ENCODE measurements at places on chromosomes 16 and 17.

DNA sequence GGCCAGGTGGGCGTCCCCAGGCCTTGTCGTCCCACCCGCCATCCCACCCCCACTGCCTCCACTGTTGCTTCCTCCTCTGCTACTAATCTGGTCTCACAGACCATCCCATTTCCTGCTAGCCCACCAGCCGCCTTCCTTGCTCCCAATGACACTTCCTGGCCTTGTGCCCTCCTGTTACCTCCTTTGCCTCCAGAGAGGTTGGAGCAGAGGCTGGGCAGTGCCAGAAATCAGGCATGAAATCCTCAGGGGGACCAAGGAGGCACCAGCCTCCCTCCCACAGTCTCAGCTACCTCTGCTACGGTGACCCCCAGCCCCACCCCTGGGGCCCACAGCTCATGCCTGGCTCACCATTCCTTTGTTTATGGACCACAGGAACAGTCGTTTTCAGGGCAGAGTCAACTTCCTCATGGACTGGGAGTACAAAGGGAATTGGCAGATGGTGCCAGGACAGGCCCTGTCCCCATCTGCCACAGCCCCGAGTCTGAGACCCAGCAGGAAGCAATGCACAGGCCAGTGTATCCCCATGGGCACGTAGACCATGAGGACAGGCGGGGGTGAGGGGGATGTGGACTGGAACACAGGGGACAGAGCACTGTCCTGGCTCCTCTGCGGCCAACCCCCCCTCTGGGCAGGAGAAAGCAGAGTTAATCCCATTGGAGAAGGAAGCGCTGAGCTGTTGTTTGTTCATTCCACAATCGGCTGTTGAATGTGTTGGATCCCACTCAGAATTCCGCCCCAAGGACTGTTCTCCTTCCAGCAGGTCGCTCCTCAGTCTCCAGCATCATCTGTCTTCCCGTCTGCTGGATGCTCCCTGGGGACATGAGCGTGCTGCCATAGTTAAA, 2.2 kb upstream of the CDH5 start:
- no peak for DNase-seq

DNA sequence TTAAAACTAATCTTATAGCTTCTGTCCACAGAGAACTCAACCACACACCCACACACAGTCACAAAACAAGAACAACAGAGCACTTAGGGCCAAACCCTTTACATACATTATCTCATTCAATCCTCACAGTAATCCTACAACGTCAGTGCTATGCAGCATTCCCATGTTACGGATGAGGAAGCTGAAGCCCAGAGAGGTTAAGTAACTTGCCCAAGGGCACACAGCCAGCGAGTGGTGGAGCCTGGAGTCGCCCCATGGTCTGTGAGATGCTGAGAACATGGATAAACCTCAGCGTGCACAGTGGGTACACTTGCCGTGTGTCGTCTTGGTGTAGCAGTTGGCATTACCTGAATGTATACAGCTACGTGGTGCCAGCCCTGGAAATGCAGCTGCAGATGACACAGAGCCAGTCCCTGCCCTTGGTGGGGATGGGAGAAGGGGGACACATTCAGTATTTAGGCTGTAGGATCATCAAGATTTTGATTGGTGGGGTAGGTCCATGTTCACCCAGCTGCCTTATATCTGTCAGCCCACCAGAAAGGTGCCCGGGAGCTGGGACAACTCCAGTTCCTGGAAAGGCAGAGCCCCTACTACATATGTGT, 177.0 kb downstream of the IRF8 start:
- DNase-seq, result no peak

DNA sequence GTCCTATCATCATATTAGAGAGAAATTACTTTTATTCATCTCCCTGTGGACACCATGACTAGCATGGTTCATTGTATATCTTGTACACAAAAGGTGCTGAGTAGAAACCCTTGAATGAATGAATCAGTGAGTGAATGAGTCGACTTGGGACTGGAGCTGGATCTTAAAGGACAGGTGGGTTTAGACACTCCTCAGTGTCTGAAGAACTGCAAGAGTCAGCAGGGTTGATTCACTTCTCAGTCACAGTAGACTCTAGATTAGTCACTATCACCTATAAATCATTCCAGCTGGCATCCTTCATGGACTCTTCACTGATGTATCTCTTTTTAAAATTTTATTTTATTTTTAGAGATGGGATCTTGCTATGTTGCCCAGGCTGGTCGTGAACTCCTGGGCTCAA, 30.1 kb upstream of the PMFBP1 start:
- DNase-seq, result no peak

- no peak for DNase-seq
Observed at GRCh38 chr16:81634380-81635062, 144.6 kb upstream of the PLCG2 start.

DNA sequence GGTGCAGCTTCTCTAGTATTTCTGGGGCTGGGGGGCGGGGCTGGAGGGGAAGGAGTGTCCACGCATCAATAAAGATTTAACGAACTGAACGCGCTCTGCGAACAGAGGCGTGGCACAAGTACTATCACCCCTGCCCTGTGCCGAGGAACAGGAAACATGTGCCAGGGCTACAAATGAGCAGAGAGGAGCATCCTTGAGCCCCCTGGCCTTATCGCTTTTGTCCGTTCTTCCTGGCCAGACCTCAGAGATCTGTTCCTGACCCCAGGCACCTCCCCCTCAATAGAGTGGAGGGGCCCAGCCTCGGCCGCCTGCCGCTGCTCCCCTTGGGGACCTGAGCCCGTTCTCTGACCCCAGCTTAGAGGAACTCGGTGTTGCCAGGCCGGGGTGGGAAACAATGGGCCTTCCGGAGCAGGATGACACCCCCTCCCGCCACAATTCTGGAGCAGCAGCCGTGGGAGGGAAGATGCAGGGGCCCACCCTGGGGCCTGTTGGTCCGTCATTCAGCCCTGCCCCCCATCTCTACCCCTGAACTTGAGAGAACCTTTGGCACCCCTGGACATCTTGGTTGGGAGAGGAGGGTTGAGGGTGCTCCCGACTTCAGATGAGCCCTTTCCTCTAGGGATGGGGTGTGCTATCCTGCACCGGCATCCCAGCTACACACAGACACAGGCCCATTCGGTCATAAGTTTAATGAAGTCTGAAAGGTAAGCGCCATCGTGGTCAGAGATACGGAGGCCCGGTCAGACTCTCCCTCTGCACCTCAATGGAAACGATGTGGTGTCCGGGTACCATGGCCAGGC, 1.1 kb downstream of the NAA38 start:
- DNase-seq, result peak; percentile 18

- no peak for DNase-seq
Observed at GRCh38 chr16:8850279-8850885, 18.4 kb downstream of the CARHSP1 start.

GRCh38 chr16:74186561-74186971, 110.0 kb upstream of the PSMD7 start:
- no peak for DNase-seq

DNA sequence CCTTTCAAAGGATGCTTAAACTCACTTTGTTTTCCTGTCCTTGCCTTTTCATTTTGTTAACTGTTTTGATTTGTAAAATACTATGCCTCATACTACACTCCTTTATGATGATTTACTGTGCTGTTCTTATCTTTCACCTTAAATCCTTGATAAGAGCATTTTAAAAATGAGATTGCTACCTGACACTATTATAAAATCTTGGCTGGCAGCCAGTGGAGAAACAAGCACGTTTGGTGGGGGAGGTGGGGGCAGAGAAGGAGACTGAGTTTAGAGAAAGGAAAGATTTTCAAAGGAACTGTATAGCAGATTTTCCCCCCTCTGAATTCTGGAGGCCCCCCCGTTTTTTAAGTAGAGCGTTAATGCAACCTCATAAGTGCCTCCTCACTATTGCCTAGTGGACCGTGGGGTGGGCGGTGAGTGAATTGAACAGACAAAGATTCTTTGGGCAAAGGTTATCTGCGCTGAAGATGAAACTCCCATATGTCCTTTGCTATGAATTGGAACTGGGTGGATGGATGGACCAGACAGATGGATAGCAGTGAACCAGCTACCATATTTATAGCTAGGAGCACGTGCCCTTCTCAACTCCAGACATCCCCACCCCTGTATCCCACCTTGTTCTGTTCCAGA, 200.2 kb downstream of the CCDC182 start:
- no peak for DNase-seq

DNA sequence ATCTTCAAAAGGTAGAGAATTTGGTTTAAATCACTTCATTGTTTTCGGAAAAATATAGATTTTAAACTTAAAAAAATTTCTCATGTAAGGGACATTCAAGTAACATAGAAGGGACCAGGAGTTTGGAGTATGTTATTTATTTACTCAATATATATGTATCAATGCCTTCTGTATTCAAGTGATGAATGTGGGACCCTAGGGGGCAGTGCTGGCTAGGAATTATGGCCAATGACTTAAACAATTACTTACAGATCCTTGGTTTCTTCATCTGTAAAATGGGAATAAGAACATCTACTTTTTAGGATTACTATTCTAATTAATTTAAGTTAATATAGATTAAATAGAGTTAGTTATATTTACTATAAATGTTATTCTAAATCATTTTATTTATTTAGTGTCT, 886.3 kb upstream of the RBFOX1 start:
- no peak for DNase-seq

GRCh38 chr17:77269696-77270681, 129.2 kb downstream of the SEC14L1 start:
- DNase-seq, result no peak

DNA sequence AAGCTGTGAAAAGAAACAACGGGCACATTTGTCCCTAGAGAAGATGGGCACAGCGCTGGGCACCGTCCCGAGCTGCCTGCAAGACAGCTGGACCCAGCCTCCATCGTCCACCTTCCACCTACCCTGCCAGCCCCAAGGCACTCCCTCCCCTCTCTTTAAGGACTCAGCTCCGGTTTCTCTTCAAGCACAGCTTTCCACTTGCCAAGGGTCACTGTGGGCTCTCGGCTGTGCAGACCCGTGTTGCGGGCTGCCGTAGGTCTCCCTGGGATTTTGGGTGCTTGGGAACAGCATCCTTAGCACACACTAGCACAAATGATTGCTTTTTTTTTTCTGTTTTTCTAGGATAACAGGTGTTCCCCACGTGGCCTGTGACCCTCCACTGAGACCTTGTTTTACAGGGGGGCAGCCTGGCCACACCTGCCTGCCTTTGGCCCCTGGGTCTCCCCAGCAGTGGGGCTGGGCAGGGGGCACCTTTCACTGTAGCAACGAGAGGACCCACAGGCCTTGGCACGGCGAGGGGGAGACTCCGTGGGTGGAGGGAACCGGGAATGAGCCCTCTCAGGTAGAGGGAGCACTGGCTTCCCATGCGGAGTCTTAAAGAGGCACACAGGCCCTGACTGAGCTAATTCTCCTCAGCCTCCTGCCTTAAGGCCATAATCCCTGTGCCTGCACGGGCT, 1.4 kb downstream of the CHMP6 start:
- no peak for DNase-seq

DNA sequence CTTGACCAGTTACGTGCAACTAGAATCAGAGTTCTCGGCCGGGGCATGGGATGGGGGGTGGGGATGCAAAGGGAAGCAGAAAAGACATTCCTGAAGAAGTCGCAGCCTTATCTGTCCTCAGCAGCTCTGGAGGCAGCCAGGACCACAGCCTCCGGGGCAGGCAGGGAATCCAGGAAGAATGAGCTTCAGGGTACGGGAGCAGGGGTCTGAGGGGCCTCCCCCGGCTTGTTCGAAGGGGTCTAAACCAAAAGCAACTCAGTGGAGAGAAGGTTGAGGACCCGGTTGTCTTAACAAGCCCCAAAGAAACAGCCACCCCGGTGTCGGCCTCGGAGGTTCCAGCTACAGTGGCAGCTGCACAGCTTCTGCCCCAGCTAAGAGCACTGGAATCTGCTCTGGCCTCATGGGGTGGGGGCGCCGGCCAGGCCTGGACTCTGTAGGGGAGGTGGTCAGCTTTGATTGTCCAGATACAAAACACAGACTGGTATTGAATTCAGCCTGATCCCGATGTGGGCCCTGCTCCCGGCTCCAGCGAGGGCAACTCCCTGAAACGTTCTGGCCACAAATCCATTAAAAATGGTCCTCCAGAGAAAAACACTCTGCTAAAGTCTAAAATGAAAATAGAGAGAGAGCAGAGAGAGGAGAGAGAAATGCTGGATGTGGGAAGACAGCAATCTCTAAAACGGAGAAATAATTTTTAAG, 7.7 kb downstream of the HOXB4 start:
- DNase-seq, result no peak

DNA sequence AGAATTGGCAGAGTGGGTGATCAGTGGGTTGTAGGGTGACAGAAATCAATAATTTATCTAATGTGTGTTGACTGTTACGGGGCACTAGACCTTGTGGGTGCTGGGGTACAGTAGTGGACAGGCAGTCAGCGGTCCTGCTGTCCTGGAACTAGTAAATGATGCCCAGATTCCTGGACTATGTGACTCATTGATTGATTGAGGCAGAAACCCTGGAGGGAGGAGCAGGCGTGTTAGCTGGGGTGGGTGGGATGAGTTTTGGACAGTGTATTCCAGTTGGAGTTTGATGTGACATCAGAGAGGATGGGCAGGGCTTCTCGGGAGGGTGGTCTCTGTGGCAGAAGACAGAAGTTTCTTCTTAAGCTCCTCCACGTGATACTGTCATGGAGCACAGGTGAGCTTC, 24.4 kb downstream of the PRMT7 start:
- no peak for DNase-seq

DNA sequence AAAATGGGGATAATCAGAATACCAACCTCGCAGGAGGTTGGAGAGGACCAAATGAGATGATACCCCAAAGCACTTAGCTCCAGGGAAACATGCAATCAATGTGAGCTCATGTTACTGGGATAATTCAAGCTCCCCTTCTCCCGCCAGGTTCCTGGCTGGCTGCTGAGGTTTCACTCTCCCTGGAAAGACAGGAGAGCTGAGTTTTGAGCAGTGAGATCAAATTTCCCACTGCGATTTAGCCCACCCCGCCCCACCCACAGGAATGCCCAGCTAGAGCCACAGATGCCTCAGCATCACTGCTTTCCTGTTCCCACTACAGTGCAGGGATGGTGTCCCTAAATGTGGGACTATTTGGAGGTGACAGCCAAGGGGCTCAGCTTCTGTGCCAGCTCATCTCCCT, 56.7 kb downstream of the ZNF423 start:
- DNase-seq, result no peak

- DNase-seq, result no peak
Observed at GRCh38 chr17:81090361-81091136, 55.6 kb downstream of the BAIAP2 start.

- no peak for DNase-seq
Observed at GRCh38 chr16:86578611-86579267, 390 bp downstream of the FOXL1 start.

DNA sequence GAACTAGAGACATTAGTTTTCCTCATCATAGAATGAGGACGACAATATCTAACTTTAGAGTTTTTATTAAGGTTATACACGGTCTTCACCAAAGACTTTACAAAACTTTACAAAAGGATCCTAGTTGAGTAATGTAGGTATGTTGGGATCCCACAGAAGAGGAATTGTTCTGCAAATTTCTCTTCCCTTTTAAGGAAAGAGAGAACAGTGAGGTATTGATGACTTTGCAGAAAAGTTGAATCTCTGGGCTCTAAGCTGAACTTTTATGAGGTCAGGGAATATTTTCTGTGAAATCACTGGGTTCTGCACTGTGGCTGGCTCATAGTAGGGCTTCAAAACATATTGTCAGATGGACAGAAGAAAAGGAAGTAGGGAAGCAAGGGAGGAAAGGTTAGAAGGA, 89.8 kb upstream of the PIRT start:
- no peak for DNase-seq

- no peak for DNase-seq
Observed at GRCh38 chr16:67445441-67445912, 14.6 kb downstream of the HSD11B2 start.
